NCI-H1417 treated with DMSO at 0.1 percent for 48 hours (cell line): ENCODE measurements at places on chromosomes 7 and 10.

DNA sequence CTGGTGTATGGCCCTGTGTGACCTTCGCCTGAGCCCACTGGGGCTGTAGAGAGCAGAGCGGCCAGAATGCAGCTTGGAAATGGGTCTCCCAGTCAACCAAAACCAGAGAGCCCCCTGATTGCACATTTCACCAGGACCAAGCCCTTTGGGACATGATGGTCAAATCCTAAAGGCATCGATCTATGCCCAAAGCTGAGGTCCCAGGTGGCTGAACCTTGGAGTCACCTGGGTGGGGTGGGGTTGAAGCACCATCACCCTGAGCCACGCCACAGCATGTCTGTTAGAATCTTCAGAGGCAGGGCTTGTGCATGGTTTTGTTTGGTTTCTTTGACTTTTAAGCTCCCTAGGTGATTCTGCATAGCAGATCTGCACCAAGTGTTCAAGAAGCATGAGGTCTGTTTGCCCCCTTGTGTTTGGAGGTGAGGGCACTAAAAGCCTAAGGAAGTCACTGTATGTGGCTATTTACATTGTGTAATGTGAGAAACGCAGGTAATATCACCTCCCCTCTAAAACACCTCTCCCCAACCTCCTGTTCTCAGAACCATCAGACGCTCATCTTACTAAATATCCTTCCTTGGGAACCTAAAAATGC, 9.6 kb downstream of the PKD1L1 start:
- DNase-seq, result no peak

GRCh38 chr10:22620140-22620857, 94.1 kb downstream of the PIP4K2A start:
- DNase-seq, result no peak

GRCh38 chr10:29455095-29455494, 166.2 kb downstream of the LYZL1 start:
- no peak for DNase-seq

DNA sequence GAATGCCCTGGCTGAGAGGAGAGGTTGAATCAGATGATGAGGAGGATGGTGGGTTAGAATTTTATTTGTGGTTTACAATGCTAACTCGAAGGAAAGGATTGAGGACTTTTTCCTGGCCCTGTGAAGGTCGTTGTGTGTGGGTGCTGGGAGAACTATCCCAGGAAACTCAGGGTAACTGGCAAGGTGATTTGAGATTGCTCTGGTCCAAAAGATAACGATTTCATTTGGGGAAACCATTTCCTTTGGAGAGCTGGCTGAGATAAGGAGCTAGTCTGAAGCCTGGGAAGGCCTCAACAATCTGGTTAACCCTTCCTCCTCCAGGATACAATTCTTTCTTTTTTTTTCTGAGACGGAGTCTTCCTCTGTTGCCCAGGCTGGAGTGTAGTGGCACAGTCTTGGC, 33.0 kb downstream of the HK1 start:
- DNase-seq, result no peak

- DNase-seq, result no peak
Observed at GRCh38 chr10:110609605-110610004, 34.5 kb upstream of the RBM20 start.

DNA sequence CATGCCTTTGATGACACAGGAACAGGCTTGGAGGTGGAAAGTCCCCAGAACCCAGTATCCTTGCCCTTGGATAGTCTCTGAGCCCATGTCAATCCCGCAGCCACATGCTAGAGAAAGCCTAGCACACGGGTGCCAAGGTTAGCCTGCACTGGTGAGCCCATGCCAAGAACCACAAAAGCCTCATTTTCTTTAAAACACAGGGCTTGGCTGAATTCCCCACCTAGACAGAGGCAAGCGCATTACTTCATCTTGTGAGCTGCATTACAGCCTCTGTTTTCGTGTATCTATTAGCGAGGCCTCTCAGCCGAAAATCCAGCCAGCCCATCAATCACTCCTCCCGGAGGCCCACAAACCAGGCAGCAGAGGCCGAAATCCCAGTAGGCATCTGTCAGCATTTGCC, 314.9 kb upstream of the AUTS2 start:
- no peak for DNase-seq

- DNase-seq, result no peak
Observed at GRCh38 chr10:122475100-122475499, 13.7 kb downstream of the HTRA1 start.

GRCh38 chr10:129755621-129756020, 208.5 kb downstream of the EBF3 start:
- DNase-seq, result no peak

GRCh38 chr7:3094701-3095445, 51.2 kb upstream of the CARD11 start:
- DNase-seq, result no peak

DNA sequence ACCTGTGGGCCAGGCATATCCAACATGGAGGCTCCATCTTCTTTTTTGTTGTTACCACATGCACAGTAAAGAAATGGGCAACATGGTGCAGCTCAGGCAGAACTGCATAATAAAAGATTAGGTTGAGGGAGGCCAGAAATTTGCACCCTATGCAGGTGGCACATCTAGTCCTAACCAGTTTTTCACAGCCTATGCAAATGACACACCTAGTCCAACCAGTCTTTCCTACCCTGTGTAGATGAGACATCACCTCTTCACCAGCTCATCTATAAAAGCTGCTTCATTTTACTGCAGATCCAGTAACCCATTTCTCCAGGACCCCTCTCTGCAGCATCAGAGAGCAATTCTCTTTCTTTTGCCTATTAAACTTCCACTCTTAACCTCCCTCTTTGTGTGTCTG, 411.0 kb upstream of the PCDH15 start:
- DNase-seq, result no peak

DNA sequence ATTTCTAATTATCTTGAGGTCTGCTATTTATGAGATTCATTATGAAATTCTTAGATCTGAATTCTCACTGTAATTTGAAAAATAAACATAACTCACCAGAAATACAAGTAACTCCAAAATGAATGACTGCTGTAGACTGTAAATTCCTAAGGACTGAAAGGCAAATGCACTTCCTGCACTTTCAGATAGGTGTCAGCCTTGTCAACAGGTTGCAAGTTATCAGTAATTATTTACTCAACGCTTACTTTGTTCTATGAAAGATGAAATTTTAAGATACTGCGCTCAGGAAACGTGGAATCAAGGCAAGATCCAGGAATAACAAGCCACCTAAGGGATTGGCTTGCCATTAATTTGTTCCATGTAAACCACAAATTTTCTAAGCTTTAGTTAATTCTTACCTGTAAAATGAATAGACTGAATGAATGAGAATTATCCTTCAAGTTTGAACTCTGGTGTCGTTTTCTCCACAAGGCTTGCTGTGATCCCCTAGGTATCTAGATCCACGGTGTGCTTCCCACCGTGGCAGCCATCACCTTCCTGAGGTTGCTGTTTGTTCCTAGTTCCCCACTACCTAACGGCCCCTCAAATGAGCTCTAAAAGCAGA, 12.6 kb downstream of the DHX32 start:
- no peak for DNase-seq

- no peak for DNase-seq
Observed at GRCh38 chr10:104209575-104210198, 22.5 kb downstream of the CFAP43 start.

DNA sequence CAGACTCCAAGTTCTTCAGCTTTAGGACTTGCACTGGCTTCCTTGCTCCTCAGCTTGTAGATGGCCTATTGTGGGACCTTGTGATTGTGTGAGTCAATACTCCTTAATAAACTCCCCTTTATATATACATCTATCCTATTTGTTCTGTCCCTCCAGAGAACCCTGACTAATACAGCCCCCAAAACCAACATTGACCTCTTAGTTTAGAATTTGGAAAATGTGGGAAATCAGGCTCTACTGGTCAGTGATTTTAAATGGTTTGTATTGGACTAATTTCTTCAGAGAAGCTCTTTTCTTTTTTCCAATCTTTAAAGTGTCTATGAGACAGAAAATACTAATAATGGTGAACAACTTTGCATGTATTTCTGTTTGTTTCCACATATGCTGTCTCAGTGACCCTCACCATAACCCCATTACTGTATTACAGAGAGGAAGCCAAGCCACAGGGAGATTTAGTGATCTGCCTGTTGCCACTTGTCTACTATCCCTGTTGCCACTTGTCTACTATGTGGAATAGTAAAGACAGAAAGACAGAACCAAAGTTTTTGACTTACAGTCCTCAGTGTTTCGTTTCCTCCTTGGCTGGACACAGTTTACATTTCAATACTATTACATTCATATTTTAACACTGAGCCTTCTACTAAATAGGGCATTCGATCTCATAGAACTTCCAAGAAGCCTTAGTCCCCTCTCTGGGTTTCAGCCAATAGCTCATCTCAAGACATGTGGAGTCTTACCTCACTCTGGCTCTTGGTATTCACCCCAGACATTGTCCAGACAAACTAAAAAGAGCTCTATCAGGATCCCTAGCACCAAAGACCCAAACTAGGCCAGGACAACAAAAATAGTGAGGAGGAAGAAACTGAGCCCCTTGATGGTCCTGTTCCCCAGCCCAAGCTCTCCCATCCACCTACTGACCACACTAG, 121.0 kb downstream of the AKR1D1 start:
- DNase-seq, result no peak

GRCh38 chr10:104816501-104816900, 175.4 kb downstream of the SORCS3 start:
- DNase-seq, result no peak

DNA sequence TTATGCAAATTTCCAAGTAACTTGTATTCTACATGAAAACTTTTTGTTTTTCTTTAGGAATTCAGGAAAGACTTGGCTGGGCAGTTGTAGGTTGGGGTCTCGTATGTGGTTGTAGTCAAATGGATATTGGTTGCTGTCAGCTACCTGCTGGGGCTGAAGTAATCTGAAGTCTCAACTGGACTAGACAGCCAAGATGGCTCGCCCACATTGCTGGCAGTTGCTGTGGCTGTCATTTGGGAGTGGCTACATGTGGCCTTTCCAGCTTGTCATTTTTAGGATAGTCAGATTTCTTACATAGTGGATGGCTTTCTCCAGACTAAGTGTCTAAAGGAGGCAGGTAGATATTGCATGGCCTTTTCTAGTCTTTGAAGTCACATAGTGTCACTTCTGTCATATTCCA, 32.6 kb downstream of the EXOC6 start:
- no peak for DNase-seq

DNA sequence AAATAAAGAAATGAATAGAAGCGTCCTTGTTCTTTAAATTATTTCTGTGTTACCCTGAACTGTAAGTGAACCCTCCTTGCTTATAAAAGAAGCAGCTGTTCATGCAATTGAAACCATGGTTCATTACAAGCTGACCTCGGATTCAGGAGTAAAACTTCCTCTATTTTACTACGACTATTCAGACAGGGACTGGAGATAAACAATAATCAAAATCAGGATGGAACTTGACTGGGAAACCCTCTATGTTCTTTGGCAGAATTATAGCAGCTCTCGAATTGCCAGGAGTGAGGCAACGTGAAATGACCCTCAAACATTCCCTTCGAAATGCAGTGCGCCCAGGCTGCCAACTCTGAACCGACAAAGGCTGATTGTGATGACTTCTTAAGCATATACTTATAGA, 172.1 kb downstream of the CYP26A1 start:
- DNase-seq, result no peak

DNA sequence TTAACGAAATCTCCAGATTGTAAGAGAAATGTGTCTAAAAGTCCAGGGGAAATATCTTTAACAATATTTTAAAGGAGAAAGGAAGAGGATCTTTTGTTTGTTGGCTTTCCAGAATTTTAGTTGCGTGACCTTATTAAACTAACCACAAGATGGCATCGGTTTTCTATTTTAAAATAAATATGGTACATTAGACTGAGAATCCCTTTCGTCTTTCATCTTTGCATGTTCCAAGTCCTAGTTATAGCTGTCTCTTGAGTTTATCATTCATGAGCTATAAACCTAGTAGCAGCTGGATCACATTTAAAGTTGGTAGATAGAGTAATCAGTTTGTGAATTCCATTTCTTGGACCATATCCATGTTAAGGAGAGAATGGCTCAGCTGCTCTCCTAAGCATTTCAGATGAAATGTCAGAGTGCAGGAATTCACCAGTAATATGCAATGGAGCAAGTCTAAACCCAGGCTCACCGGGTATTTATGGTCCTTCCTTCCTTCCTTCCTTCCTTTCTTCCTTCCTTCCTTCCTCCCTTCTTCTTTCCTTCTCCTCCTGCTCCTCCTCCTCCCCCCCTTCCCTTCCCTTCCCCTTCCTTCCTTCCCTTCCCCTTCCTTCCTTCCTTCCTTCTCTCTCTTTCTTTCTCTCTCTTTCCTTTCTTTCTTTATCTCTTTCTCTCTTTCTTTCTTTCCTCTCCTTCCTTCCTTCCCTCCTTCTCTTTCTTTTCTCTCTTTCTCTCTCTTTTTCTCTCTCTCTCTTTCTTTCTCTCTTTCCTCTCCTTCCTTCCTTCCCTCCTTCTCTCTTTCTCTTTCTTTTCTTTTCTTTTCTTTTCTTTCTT, 57.8 kb upstream of the RAB18 start:
- peak; percentile 0 for DNase-seq

GRCh38 chr10:1624240-1624639, 113.1 kb downstream of the ADARB2 start:
- DNase-seq, result no peak

DNA sequence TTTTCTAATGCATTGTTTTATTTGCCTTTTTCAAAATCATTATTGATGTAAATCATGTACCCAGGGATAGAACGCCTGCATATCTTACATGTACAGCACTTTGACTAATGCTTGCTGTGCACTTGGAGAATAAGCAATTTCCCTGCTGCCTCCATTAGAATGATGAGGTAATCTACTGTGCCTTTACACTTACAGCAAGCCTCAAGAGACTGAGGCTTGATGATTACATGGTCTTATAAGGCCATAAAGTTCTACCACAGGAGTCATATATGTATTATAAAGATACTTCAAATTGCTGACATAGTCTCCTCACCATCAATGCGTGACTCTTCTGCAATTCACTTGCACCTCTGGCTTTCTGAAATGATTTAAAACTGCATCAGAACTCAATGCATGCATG, 328.6 kb upstream of the HGF start:
- DNase-seq, result no peak

DNA sequence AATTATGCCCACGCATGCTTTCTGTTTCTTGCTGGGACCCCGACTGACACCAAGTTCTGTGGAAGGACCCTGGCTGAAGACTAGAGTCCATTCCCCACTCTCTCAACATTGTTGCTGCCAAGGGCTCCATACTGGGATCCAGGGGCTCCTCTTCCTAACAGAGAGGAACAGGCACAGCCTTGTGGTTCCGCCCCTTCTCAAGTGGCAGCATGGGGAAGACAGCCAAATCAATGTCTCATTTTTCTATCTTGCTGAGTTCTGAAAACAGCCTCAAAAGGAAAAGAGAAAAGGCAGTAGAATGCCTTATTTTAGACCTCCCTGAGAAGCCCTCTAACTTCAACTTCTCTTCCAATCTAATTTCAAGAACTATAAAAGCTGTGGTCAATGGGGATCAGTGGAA, 23.7 kb upstream of the LAMB1 start:
- DNase-seq, result no peak

DNA sequence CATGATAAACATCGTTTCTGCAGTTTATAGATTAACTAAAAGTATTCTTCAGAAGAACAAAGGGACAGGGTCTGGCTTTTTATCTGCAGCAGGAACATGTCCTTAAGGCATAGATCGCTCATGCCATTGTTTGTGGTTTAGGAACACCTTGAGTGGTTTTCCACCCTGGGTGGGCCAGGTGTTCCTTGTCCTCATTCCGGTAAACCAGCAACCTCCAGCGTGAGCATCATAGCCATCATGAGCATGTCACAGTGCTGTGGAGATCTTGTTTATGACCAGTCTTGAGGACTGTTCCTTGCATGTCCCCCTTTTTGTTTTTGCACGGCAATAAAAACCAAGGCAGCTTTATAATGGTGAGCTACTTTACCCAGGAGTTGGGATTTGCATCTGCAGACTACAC, 33.9 kb downstream of the STOX1 start:
- no peak for DNase-seq
